Upper lobe of left lung (tissue), 6 donors: ENCODE measurements at places on chromosomes 1 and 21. TPM values are rescaled to one million over a fixed set of nuclear protein-coding genes. Genes with fewer than 3 reads are reported as not detected.

DNA sequence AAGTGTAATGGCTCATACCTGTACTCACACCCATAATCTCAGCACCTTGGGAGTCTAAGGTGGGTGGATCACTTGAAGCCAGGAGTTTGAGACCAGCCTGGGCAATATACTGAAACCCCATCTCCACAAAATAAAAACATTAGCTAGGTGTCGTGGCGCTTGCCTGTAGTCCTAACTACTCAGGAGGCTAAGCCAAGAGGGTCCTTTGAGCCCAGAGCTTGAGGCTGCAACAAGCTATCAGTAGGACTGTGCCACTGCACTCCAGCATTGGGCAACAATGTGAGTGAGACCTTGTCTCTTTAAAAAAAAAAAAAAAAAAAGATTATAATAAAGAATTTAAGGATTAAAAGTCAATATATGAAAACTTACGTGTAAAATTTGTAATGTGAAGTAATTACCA is 11.7 kb downstream of the BPNT1 start:
- no peak for DNase-seq

The ADGRL4 gene
- total RNA-seq, result 1.9 TPM

DNA sequence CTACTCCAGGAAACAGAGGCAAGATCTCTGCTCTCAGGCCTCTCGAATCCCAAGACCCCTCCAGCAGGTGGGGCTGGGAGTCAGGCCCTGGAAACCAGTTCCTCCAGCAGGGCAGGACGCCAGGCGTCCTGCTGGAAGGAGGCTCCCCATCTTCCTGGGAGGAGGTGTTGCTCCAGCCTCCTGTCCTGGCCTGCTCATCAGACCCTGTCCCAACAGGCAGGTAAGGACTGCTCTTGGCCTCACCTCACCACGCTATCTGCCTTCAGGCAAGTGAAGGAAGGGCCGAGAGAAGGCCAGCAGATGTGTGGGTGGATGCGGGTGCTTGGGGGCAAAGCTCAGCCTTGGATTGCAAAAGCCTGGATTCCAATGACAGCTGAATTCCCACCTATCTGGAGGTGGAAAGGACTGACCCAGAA is 82.9 kb downstream of the SSBP3 start:
- DNase-seq, result no peak

DNA sequence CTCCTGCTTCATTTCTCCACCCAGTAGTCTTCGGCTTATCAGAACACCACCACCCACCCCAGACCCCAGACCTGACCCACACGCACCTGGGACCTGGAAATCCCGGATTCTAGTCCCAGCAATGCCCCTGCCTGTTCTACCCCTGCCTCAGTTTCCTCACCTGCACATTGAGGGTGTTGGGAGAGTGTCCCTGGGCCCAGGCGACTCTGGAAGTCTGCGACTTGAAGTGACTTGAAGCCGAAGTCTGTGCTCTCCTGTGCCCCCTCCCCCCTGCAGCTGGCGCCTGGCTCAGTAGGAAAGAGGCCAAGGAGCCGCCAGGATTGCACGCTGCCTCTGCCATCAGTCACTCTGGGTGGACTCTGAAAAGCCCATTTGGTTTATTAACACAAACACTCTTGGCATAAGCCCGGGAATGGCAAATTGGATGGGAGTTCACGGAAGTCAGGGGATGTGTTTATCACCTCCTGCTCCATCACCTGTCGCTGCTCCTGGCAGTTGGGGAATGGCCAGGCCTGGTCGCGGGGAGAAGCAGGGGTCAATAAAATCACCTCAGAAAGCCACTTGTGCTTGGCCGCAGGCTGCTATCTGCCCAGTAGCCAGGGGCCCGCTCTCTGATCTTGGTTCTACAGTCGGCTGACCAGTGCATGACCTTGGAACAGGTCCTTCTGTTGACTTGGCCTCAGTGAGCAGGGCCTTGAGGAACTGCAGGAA is 132.7 kb downstream of the ACTL8 start:
- DNase-seq, result no peak

- DNase-seq, result no peak
Measured at GRCh38 chr1:243490748-243491686, 235.2 kb downstream of the SDCCAG8 start.

GRCh38 chr1:232596666-232597303 is 33.1 kb downstream of the SIPA1L2 start:
- no peak for DNase-seq

- no peak for DNase-seq
Measured at GRCh38 chr1:46181343-46182260, 5.3 kb upstream of the P3R3URF start.

GRCh38 chr21:41836166-41837015 is 42.8 kb downstream of the PRDM15 start:
- no peak for DNase-seq

The IGSF9 gene
- 0.55 TPM for total RNA-seq

GRCh38 chr21:45455674-45456583 is 51.0 kb downstream of the COL18A1 start:
- DNase-seq, result no peak

The AK4 gene
- total RNA-seq, result 7.0 TPM

The TTC22 gene
- total RNA-seq, result 8.5 TPM
